ENCODE measurements at places on chromosomes 12 and 14.

DNA sequence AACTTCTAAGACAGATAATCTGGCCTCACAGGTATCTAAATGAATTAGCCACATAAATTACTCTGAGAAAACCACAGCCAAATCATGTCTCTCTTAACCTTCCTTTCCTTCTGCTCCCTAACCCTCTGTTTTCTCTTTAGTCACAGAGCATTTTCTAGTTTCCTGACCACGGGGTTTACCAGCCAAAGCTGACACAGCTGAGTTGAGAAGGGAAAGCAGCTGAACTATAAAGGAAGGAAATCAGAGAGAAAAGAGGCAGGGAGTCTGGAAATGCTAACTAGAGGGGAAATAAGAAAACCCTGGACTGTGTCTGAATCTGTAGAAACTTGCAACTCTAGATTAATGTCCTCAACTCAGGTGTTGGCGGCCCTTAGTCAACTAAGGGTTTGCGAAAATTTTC lies 24.4 kb downstream of the ANKS1B start:
- no peak for DNase-seq

GRCh38 chr12:113949321-113950305 lies 16.5 kb downstream of the RBM19 start:
- DNase-seq, result no peak

- no peak for DNase-seq
These were observed 350.4 kb downstream of the BMP4 start for GRCh38 chr14:53606203-53606602.

DNA sequence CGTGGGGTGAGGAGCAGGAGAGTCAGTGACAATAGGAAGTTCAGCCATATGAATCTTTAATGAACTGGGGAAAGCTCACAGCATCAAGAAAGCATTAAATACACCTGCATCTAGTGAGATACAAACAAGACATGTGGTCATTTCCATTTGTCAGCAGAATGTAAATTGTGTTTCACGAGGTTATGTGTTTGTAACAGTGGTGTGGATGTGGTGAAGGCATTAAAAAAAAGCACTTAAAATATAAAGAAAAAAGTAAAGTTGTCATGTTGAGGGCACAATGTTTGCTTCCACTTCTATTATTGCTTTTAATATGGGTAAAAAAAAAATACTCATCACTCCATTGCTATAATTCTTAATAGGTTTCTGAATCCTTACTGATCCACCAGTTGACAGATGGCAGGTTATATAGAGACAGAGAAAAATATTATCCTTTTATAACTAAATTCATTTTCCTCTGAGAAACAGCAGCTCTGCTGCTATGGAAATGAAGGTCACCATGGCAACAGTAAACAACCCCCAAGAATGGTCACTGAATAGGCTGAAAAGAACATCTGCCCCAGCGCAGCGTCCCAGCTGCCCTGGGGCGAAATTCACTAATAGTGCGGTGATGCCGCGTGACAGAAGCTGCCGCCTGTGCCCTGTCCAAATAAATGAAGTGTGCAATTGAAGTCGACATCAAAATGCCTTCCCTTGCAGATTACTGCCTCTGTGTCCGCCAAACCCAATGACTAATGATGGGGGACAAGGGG lies 226.1 kb downstream of the FOXN3 start:
- no peak for DNase-seq
